GM19239 (cell line): ENCODE measurements at places on chromosomes 6 and 20.

DNA sequence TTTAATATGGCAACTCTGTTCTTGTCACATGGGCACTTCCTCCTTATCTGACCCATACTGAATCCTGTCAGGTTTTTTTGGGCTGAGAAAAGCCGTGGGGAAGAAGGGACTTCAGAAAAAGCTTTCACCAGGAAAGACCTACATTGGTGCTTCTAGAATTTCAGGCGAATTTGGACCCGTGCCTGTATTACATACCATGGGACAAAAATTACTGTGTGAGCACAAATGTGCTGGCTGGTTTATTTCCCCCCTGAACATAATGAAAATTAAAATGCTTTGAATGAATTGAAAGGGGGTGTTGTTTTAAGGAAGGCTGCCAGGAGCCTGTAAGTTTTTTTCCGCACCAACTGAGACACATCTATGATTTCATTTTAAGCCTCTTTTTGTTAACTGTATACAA lies 29.6 kb downstream of the CAP2 start:
- no peak for DNase-seq

DNA sequence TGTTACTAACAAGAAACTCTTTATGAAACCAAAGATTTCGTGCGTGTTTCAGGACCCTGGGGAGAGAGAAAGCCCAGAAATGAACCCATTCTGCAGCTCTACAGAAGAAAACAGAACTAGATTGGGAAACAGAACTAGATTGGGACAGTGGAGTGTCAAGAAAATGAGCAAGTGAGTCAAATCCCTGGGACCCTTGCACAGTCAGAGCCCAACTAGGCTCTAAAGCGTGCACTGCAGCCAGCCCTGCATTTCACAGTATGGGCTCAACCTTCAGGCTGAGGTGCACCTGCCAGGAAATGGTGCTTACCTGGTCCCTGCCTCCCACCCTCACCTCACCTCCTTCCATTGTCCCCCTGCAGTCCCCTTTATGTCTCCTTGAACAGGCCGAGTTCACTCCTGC lies 39.7 kb downstream of the BFSP1 start:
- DNase-seq: no peak

- no peak for DNase-seq
These were observed 354.2 kb downstream of the GRIK2 start for GRCh38 chr6:101747716-101748115.

DNA sequence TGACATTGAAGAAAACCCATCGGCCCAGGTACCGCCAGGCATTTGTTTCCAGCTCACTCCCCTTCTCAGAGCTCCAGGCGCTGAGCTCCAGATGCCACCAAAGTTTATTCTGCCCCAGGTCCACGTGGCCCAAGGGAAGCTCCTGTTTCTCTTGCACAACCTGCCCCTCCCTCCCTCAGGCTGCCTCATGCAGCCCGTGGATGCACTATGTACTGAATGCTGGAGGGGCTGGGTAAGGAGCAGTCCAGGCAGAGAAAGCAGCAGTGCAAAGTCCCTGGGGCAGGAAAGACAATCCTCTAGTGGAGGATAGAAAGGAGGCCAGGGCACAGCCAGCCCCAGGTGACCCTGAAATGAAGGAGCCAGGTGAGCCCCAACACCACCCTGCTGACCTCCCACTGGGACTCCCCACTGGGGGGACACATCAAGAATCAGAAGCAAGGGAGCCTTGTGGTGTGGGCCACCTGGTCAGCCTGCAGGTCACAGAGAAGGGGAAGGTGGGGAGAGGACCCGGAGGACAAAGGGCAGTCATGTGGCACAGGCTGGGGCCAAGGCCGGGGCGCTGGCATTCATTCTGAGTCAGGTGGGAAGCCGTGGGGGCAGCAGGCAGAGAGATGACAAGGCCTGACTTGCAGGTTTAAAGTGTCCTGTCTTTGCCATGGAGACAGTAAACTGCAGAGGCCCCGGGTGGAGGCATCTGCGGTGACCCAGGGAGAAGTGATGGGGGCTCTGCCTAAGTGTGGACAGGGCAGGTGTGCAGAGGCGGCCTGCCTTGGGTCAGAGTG lies 230.1 kb downstream of the PREX1 start:
- DNase-seq: no peak

GRCh38 chr6:139395371-139395770 lies 20.9 kb upstream of the CITED2 start:
- no peak for DNase-seq
